Stimulated activated CD4-positive, alpha-beta T cell treated with anti-CD3 and anti-CD28 coated beads, Interleukin-1b, Interleukin-23, amount 100 ng/mL, for 24 hours (primary cell): ENCODE measurements at places on chromosomes 3 and 15.

DNA sequence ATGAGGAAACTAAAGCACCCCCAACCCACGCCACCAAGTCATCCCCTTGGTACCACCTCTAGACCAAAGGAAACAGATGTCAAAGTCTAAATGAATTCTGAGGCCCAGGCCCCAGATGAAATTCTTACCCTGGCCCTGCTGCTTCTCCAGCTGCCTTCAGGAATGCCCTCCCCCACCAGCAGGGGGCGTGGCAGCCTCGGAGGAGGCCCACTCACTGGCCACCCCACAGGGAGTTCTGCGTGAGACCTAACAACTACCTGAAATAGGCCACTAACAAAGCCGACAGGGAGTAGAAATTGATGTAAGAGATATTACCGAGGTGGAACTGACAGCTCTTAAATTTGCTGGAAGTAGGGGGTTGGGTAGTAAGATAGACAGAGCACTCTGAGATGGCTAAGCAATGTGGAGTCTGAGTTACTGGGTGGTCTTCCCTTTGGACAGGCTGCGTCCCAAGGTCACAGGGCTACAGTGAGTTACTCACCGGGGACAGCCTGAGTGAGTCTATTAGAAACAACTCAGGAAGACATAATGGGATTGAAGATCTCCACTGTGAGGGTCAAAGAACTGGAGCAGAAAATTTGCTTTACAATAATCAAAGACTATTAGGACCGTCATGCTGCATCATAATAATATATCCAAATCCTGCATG lies 240.7 kb downstream of the SHOX2 start:
- DNase-seq, result peak; percentile 4

- no peak for DNase-seq
Observed at GRCh38 chr3:195226445-195226844, 44.5 kb downstream of the XXYLT1 start.

- DNase-seq, result no peak
Observed at GRCh38 chr3:136366289-136366688, 116.1 kb downstream of the PCCB start.

DNA sequence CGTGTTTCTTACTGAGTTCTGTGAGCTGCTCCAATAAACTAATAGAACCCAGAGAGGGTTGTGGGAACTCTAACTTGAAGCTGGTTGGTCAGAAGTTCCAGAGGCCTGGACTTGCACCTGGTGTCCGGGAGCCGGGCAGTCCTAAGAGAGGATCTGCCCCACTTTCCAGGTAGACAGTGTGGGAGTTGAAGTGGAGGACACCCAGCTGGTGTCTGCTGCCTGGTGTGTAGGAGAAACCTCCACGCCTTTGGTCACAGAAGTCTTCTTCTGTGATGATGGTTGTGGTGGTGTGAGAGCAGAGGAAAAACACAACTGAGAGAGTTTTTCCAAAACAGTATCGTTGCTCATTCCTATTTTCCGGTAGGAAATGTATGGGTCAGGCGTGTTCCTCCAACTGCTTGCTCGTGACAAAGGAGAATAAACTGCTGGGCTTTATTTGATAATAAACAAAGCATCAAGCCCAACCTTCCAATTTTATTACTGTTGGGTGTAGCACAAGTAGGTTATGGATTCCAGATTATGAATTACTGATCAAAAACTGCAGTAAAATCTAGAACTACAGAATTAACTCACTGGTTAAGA lies 137.0 kb downstream of the KLF13 start:
- no peak for DNase-seq

- no peak for DNase-seq
Observed at GRCh38 chr3:71090207-71090606, 493.3 kb downstream of the FOXP1 start.

- no peak for DNase-seq
Observed at GRCh38 chr15:65423150-65423975, 616 bp upstream of the IGDCC4 start.

- no peak for DNase-seq
Observed at GRCh38 chr3:55177749-55178148, 249.9 kb upstream of the LRTM1 start.

DNA sequence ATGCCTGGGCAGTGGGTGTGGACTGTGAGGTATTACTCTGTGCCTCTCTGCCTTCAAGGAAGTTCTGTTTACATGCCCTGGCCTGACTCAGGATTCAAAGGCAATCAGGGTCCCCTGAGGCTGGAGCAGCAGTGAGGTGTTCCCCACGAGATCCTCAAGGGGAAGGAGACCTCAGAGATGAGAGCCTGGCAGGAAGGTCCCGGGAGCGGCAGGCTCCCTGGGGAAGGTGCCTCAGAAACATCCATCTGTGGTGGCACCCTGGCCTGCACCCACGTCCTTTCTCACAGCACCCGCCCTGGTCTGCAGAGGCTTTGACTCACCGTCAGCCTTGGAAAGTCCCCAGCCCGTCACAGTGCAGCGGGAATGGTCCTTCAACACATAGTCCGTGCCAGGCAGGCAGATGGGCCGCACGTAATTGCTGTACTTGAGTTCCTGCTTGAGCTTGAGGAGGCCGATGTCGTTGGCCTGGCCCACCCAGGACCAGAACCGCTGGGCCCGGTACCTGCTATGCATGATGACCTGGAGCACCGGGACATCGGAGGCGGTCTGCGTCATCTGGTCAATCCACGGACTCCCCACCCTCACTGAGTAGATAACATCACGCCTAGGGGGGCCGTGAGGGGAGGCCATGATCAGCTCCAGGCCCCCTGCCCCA lies 3.6 kb downstream of the PRSS50 start:
- no peak for DNase-seq

DNA sequence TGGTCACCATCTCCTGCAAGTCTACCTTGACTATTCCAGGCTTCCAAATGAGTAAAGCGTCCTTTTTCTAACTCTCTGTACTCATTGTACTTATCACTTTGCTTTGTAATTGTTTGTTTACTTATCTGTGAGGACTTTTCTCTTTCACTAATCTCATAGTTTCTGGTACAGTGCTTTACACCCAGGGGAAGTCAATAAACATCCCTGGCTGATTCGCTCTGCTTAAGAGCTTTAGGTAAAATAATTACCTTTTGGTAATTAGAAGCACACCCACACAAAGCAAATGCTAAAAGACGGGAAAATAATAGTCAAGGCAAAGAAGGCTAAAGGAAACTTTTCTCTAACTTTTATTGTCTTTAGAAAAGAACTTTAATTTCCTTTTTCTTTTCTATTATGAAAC lies 466.9 kb upstream of the ROBO1 start:
- no peak for DNase-seq

GRCh38 chr3:108394563-108394962 lies 98.2 kb downstream of the HHLA2 start:
- DNase-seq, result no peak

- peak; percentile 36 for DNase-seq
Observed at GRCh38 chr15:75200765-75201615, 692 bp upstream of the C15orf39 start.

- DNase-seq, result no peak
Observed at GRCh38 chr3:16512435-16513140, 911 bp downstream of the RFTN1 start.

- no peak for DNase-seq
Observed at GRCh38 chr15:61226361-61227256, 2.5 kb downstream of the RORA start.

DNA sequence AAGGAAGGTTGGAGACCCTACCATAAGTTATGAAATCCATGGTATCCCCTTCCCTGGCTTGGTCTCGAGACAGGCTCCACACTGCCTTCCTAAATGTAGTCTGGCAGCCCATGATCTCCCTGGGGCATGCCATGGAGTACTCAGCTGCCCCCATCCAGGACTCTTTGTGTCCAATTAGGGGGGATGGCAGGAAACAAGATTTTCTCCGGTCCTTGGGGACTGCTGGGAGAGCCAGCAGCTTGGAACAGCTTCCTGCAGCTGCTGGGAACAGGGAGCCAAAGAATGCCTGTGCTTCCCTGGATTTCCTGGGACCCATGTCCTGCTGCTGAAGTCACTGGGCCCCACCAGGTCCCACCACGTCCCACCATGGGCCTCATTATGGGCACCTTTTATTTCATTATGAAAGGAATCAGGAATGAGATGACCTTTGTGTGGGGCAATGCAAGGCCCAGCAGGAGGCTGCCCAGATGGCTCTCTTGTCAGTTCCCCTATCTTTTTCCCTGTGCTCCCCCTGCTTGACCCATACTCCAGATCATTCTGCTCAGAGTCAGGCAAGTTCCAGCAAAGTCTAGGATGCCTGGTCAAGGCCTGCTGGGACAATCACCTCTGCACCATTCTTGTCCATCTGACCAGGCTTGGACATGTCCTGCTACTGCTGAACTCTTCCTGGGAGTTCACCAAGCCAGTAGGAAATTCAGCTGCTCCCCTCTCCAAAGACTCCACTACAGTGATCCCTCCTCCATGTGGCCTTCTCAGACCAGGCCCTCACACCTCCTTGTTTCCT lies 15.0 kb upstream of the DAG1 start:
- no peak for DNase-seq

- no peak for DNase-seq
Observed at GRCh38 chr3:84980011-84980410, 21.2 kb downstream of the CADM2 start.

DNA sequence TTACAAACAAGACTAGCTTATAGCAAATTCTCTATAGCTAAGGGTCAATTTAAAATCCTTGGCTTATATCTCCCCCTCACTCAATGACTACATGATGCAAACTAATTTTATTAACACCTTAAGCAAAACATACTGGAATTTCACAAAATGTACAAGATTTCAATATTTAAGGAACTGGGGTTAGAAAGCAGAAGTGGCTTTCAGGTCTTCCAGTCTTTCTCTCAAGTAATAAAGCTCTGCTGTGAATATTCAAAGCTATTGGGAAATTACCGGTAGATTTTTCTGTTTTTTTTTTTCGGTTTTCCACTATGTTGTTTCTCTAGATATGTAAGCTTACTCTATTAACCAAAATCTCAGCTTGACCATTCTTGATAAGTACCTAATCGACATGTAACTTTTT lies 3.9 kb downstream of the EPM2AIP1 start:
- no peak for DNase-seq

DNA sequence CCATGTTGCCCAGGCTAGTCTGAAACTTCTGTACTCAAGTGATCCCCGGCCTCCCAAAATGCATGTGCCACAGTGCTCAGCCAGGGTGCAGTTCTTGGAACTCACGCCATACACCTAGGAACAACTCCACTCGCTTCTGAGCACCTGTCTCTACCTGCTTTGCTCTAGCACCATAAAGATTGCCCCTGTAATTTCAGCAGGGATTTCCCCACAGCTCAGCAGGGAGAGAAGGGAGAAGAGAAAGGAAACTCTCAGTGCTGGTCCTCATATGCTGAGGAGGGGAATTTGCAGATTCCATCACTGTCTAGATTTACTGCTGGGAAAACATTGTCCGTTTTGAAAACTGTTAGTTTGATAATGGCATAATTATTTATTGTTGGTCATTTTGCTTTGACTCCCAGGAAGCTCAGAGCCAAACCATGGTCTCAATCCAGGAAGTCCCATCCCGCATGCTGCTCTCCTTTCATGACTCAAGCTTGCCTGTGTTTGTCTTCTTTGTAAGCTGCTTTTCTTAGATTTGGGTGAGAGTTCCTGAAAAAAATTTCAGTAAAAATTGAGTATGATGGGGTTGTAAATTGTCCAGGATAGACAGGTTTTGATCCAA lies 24.2 kb downstream of the TRIM71 start:
- DNase-seq, result no peak

- no peak for DNase-seq
Observed at GRCh38 chr15:61659566-61660190, 400.6 kb downstream of the VPS13C start.

DNA sequence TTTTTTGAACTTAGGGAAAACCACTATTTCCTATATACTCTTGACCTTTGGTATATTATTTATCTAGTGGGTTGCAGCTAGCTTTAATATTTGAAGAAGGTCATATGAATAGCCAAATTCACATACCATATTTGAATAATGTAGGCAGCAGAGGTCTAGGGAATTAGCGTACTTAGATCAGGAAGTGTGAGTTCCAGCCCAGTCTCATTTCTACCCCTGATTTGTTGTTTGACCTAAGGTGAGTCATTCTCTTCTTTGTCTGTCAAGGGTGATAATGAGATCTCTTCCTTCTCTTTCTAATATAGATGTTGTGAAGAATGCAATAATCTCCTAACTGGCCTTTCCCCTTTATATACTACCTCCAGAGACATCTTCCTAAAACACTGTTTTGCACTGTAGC lies 36.6 kb upstream of the ZPLD1 start:
- DNase-seq, result no peak

- DNase-seq, result no peak
Observed at GRCh38 chr15:85592148-85592547, 202.6 kb downstream of the KLHL25 start.

DNA sequence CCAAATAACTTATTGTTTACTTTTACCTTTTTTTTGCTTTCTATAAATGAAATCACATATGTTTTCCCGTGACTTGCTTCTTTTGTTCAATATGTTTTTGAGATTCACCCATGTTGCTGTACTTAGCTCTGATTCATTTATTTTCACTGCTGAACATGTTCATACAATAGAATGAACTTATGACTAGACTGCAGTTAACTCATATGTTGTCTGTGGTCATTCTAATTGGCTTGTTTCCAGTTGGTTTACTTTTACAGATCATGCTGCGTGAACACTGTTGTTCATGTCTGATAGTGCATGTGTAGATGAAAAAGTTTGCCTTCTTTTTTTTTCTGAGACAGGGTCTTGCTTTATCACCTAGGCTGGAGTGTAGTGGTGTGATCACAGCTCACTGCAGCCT lies 31.6 kb upstream of the SV2B start:
- DNase-seq, result no peak

DNA sequence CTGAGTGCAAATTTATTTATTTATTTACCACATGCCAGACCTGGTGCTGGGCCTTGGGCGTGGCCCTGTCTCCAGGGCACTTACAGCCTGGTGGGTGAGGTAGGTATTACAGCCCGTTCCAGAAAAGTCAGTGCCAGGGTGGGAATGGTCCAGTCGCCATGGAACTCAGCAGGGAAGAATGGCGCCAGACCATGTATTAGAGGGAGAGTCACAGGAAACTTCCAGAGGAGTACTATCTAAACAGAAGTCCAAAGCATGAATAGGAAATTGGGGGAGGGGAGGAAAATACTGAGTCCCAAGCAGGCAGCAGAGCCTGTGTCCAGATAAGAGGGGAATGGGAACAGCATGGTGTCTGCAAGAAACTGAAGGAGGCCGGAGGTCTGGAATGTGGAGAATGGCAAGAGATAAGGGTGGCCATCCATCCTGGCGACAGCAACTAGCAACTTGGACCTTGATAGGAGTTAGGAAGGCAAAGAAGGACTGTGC lies 27.0 kb downstream of the SH3BP5 start:
- no peak for DNase-seq

DNA sequence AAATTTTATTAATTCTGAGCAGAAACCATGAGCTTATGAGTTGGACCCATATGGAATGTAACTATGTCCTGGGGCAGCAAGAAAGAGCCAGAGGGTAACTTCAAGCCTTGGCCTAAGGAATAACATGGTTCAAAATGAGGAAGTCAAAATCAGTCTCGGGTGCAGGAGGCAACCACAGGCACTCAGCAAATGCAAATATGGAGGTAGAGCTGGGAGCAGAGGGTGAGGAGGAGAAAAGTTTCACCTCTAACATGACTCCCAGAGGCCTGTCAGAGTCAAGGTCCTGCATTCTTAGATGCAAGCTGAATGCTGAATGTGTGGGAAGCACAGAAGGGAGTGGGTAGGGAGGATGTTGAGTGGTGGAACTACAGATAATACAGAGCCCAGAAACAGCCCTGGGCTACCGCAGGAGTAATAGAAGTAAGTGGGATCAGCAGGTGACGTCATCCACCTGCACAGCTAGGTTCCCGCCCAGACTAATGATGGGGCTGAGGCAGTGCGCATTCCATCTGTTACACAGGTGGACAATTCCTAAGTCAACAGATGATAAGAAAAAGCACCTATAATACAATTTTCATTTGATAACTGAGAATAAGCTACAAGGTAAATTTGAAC lies 279.8 kb upstream of the ARRDC4 start:
- no peak for DNase-seq
